AG04450 (cell line): ENCODE measurements at places on chromosomes 5 and 9.
A peak's percentile ranks its signal among the peaks of the same experiment; 100 is the strongest.

- peak; percentile 30 for DNase-seq
These were observed 74.2 kb downstream of the NTNG2 start for GRCh38 chr9:132235894-132236661.

- DNase-seq, result no peak
These were observed 14.2 kb downstream of the TCERG1 start for GRCh38 chr5:146461319-146461718.

- no peak for DNase-seq
These were observed 231.0 kb downstream of the PLK2 start for GRCh38 chr5:58228896-58229295.

DNA sequence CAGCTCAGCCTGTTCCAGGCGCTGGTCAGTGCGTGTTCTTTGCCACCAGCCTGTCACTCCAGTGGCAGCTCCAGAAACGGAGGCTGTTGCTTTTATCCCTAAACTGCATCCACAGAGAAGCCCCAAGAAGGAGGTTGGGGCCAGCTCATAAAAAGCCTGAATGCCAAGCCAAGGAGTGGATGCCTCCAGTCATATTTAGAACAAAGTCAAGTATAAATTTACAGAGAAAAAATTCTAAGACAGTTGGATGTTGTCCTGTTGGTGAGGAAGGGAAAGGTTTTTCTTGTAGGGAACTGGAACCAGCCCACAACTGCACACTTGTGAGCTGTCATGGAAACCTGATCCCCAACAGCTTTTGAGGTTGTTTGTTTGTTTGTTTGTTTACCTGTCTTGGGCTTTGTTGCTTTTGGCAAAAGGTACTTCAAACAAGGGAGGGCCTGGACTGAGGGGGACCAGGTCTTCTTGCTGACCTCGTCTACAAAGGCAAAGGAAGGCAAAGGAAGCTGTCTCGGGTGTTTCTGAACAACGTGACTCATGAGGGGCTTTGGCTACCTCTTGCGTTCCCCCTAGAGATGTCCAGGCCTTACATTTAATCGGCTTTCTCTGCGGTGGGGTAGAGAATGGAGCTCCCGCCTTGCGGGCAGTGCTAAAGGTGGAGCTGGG, 36.7 kb downstream of the OLFML2A start:
- DNase-seq, result no peak

GRCh38 chr5:111626473-111627148, 114.3 kb upstream of the STARD4 start:
- DNase-seq, result no peak

DNA sequence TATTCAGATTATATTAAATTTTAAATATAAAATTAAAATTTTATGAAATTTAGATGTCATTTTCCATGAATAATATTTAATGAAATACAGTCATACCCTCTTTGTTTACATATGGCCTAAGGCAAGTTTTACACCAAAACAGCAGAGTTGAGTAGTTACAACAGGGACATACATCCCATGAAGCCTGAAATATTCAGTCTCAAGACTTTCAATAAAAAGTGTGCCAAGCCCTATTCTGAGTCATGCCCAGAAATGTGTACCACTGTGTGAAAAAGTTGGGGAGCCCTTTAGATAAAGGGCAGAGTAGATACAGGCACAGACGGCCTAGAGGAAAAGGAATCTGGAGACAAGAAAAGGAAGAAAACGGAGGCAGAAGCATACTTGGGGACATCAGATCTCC, 261.3 kb downstream of the SGCD start:
- DNase-seq, result no peak

GRCh38 chr9:22446589-22446949, at the start of gene DMRTA1:
DMRTA1 (plus strand) TSS chr9:22446824; CDS start chr9:22447066, 242 bp downstream.
- DNase-seq, result no peak

DNA sequence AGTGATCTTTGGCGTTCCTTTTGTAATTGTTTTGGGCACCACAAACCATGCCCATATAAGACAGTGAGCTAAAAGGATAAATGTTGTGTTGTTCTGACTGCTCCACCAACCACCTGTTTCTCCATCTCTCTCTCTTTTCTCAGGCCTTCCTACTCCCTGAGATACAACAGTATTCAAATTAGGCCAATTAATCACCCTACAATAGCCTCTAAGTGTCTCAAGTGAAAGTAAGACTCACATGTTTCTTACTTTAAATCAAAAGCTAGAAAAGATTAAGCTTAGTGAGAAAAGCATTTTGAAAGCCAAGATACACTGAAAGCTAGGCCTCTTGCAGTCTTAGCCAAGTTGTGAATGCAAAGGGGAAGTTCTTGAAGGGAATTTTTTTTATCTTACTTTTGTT, 268.8 kb upstream of the NREP start:
- no peak for DNase-seq

DNA sequence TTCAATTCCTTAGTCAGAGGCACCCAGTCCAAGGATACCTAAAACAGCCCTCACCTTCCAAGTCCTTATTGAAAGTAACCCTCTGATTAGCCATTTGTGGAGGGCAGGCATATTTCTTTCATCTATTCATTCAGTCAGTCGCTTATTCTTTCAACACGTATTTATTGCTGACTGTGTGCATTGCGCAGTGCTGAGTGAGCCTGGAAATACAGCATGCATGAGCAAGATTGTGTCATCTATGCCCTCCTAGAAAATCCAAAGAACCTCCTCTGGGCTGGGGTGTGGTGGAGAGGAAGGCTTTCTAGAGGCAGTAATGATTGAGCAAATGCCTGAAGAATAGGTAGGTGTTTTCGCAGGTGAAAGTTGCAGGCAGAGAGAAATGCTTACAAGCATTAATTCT, 8.5 kb upstream of the FEM1C start:
- no peak for DNase-seq

DNA sequence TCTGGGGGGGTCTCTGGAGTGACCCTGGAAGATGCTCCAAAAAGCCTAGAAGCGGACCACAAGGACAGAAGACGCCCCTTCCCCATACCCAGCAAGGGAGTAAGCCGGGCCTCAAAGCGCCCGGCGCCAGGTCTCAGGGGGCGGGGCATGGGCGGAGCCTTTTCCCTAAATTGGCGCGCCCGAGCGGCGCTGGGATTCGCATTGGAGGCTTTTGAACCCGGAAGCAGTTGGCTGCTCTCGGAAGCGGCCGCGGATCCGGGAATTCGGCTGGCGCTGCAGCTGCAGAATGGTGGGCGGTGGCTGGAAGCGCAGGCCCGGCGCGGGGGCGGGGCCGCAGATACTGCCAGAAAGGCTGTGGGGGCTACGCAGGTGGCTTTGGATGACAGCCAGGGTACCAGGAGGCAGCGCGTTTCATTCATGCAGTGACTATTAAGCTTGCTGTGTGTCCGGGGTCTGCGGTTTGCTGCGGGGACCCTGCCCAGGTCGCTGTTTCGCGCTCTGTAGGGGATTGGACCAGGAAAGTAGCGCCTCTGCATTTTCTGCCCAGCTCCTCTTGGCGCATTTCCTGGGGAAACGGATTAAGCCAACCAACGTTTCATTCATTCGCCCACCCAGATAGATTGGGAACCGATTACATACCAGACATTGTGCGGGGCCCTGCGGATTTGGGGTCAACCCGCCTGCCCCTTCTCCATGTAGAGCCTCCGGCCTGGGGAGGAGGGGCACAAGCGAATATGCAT, 83.0 kb upstream of the FREM1 start:
- DNase-seq, result no peak

GRCh38 chr9:33264003-33264472, 470 bp downstream of the BAG1 start:
- no peak for DNase-seq

- no peak for DNase-seq
These were observed 1.4 kb downstream of the HDHD3 start for GRCh38 chr9:113375057-113376023.

DNA sequence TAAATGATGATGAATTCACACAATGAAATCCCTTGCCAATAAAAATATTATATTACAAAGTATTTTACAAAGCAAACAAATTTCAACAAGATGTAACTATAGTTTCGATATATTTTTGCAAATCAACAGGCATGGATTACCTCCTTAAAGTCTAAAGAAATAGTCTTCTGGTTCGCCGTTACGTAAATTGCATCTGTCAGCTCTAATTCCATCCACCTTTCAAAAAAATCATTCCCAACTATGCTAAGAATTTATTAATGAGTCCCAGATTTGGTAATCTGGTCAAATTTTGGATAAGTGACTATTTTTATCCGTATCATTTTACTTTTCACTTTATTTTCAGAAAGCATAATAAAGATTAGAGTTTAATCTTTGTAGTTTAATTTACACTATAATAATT, 1984.9 kb downstream of the EFNA5 start:
- no peak for DNase-seq

DNA sequence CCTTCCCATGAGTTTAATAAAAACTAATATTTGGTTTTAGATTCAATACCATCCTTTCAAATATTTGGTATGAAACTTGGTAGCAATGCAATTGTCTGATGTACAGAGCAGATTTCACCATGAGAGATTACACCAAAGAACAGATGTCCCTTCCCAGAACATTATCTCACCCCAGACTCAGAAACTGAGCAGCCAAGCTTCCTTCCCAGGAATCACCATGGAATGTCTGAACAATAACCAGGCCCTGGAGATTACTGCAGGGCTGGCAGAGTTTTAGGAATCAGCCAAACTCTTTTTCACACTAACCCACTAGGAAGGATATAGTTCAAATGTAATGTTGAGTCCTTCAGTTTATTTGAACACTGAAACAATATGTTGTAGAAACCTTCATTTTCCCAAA, 23.9 kb downstream of the CLTA start:
- DNase-seq, result no peak

GRCh38 chr9:81628897-81629296, 60.5 kb downstream of the TLE1 start:
- DNase-seq, result no peak

DNA sequence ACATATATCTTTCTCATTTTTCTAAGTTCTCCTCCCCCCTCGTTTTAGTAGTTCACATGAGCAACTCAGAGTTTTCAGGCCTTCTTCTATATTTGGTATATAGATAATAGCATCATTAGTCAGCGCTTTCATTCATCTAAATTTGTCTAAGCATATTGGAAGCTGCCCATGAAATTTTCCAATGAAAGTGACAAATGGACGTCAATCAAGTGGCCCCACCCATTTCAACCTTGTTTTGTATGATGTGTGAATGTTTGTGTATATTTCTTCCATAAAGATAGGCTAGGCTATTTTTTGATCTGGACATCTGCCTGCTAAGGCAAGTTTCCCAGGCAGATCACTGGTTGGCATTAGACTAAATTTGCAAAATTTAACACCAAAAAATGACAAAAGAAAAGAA, 104.0 kb upstream of the SSBP2 start:
- no peak for DNase-seq

GRCh38 chr9:127571971-127572370, 40.1 kb upstream of the STXBP1 start:
- no peak for DNase-seq

GRCh38 chr9:13728131-13728530, 448.6 kb upstream of the MPDZ start:
- DNase-seq, result no peak

GRCh38 chr5:23139338-23140171, 286.4 kb upstream of the CDH12 start:
- DNase-seq, result no peak

GRCh38 chr9:72633966-72634365, 112.6 kb downstream of the TMC1 start:
- peak; percentile 1 for DNase-seq

- DNase-seq, result no peak
These were observed 28.9 kb downstream of the TMEM167A start for GRCh38 chr5:83048277-83048676.

GRCh38 chr5:51566953-51567352, 183.7 kb downstream of the ISL1 start:
- no peak for DNase-seq

GRCh38 chr5:77851176-77852067, 75.3 kb upstream of the TBCA start:
- no peak for DNase-seq

DNA sequence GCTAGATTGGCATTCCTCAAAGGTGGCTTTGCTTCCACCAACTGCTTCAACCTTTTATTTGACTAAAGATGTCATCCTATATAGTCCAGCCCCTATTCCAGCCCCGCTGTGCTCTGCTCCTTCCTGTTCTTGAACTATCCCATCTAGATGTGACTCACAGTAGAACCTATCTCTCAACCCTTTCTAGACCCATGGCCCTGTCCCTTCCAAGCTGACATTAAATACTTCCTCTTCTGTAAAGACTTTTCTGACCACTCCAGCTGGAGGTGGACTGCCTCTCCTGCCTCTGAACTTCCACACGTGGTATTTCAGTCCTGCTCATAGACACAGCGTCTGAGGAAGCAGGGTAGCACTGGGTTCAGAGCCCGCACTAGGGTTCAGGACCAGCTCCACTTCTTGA, 32.4 kb downstream of the OSTF1 start:
- DNase-seq, result no peak

- DNase-seq, result no peak
These were observed 3.9 kb downstream of the IRX2 start for GRCh38 chr5:2747363-2748162.

GRCh38 chr5:142888469-142889085, 118.4 kb downstream of the ARHGAP26 start:
- no peak for DNase-seq

GRCh38 chr9:89877051-89878002, 272.5 kb downstream of the GADD45G start:
- DNase-seq, result no peak

GRCh38 chr5:178442405-178443257, 147.6 kb downstream of the COL23A1 start:
- no peak for DNase-seq

DNA sequence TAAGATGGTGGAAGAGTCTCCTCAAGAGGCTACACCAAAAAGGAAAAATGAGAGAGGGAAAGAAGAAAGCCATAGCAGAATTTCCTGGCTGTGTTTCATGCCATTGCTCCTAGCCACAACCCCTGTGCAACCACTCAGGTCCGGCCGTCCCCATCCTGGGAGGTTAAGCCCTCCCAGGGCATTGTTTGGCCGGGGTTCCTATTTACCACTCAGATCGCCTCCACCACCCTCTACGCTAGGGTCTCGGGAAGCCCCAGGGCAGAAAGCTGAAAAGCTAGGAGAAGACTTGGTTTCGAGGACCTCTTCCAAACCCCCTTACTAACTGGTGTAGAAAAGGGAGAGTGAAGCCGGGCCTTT, 715 bp downstream of the RC3H2 start:
- DNase-seq, result no peak

GRCh38 chr9:71509054-71509453, 259.3 kb downstream of the CEMIP2 start:
- DNase-seq, result no peak

- no peak for DNase-seq
These were observed 1076.7 kb upstream of the DMAC1 start for GRCh38 chr9:8876303-8876702.

DNA sequence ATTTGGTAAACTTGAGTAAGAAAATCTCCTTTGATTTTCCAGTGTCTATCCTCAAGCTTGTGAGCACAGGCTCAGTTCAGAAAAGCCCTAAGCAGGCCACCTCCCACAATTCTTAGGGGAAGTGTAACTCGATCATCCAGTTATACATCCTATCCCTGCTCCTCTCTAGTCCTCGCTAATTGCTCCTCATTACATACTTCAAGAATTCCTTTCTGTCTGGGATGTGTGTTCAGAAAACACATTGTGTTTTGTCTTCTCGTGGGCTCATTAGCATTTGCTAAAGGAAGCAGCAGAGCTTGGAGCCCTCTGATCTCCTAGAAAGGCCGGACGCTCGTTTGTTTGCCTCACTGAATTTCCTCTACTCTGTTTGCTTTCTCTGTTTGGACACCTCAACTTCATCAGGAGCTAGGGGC, 268.2 kb upstream of the RFX3 start:
- DNase-seq, result no peak

GRCh38 chr5:172410662-172411483, 43.5 kb downstream of the SH3PXD2B start:
- no peak for DNase-seq

- no peak for DNase-seq
These were observed 38.7 kb upstream of the SH3PXD2B start for GRCh38 chr5:172493002-172493401.
